ENCODE measurements at places on chromosomes 2 and 18.

GRCh38 chr2:205755923-205756322 is 73.6 kb downstream of the NRP2 start:
- DNase-seq = no peak

GRCh38 chr2:95389245-95390119 is 13.0 kb upstream of the FAHD2A start:
- no peak for DNase-seq

DNA sequence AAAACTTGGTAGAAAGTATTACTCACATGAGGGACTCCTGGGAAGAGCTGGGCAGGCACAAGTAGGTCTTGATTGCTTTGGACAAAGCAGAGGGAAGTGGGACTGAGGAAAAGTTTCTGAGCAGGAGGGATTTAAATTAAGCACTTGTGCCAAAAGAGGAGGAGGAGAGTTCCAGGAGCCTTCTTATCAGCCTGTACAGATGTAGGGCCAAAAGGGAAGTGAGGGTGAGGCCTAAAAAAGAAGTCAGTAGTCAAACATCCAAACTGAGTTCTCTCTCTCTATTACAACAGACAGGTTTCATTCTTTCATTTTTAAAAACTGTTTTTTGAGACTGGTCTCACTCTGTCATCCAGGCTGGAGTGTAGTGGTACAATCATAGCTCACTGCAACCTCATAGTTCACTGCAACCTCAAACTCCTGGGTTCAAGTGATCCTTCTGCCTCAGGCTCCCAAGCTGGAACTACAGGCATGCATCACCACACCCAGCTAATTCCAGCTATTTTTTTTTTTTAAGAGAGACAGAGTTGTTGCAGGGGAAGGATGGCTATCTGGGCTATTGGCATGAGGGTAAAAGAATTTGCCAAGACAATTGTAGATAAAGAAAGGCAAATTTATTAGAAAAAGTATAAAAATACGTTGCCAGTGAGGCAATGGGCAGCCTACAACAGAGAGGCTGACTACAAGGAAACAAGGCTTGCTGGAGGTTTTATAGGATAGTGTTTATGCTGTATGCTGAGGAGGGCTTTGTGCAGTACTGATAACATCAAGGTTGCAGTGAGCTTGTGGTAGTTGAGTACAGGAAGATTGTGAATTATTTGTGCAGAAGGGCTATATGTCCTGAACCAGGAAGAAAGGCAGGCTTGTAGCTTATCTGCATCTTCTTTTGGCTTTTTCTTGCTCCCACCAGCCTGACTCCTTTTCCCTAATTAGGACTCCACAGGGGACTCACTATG is 29.0 kb downstream of the CFAP210 start:
- no peak for DNase-seq

DNA sequence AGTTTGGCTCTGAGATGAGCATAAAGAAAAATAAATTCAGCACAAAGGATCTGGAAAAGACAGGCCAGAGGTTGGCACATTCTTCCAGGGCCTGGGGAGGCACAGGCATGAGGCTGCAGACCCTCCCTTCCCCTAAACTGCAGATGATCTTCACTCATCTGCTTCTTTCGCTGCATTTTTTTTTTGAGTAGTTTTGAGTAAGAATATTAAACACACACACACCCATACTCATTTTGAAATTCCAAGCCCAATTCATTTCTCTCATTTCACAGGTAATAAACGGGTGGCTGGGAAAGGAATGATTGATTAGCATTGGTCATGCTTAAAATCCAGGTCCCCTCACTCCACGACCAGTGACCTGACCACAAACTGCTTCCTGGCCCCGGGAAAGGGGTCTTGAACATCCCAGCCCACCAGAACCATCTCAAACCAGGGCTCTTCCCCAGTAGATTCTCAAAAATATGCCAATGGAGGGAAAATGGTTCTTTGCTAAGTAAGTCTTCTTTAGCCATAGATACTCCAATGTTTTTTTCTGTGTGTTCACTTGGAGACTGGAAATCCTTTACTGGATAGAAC is 219.6 kb downstream of the ANAPC1 start:
- no peak for DNase-seq

DNA sequence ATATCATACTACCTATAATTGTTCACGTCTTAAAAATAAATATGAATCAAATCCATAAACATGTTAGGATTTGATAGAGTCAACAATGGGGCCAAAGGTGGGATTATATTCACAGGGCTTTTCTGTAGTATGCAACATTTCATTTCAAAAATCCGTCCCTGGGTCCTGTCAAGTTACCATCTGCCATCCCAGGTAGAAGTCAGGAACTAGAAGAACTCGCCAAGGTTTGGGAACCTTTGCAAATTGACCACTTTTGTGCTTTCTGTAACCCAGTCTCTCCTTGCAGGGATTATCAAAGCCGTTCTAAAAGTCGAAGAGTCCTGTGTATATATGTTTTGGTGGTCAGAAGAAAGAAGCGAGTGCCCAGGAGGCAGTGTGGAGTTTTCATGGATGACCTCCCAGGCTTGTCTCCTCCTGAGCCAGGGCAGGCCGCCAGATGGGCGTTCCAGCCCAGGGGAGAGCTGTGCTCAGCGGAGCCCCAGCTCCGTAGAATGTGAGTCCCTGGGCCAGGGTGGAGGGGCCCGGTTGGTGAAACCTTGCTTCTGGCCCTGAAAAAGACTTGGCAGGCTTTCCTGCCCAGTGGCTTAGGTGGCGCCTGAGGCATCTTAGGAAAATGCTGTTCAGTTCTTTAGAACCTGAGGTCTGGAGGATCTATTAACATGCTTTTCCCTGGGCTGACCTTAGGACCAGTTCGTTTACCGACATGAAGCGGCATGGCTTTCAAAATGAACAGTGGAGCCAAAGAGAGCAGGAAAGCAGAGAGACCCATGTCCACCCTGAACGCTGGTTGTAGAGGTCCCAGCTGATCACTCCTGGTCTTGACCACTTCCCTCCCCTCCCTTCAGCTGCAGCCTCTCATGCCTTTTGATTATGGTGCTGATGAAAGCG is 69.2 kb downstream of the LONRF2 start:
- no peak for DNase-seq
